ENCODE measurements at places on chromosomes 11 and 22.

GRCh38 chr11:118339281-118339961 is 3.1 kb downstream of the CD3D start:
- no peak for DNase-seq

DNA sequence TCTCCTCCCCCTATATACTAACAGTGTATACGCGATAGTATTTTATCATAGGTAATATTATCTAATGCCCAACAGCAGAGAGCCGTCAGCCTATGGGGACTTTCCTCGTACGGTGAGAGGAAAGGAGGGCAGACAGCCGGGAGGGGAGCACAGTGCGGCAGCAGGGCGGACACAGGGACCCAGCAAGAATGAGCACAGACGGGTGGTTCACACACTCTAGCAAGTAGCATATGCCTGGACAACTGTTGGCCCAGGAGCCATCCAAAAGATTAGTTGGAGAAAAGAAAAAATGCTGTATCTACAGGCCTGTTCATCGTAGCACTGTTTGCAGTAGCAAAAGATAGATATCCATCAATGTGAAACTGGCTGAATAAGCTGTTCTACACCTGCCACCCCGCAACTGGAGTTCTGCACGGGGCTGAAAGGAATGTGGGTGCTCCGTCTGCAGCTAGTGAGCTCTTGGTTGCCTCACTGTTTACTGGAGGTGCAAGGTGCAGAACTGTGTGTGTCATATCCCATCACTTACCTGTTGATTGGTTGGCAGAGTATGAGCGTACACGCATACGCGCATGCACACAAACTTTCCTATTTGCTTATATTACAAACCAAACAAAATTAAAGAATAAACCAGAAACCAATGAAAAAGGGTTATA is 324.3 kb downstream of the TBC1D22A start:
- no peak for DNase-seq

DNA sequence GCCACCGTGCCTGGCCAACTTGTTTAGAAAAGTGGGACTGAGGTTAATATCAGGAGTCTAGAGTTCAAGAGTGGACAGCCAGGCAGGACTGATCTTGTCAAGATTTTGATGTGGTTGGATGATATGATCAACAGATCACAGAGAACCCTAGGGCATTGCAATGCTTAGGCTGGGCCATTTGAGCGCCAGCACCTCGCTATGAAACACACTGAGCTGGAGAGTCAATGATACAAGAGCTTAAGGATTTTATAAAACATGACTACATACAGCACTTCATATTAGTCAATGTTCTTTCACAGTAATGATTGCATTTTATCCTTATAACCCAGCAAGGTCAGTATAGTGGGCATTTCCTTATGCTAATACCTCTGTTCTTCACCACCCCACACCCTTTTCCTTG is 15.4 kb upstream of the PEX26 start:
- DNase-seq, result no peak

- no peak for DNase-seq
These were observed 27.8 kb downstream of the CEP295 start for GRCh38 chr11:93689240-93689639.

- no peak for DNase-seq
These were observed 689 bp upstream of the SART1 start for GRCh38 chr11:65960824-65961266.

GRCh38 chr11:57399972-57400578 is 9.6 kb upstream of the PRG2 start:
- no peak for DNase-seq

GRCh38 chr11:5891216-5891800 is 1.7 kb upstream of the OR52E5 start:
- no peak for DNase-seq

DNA sequence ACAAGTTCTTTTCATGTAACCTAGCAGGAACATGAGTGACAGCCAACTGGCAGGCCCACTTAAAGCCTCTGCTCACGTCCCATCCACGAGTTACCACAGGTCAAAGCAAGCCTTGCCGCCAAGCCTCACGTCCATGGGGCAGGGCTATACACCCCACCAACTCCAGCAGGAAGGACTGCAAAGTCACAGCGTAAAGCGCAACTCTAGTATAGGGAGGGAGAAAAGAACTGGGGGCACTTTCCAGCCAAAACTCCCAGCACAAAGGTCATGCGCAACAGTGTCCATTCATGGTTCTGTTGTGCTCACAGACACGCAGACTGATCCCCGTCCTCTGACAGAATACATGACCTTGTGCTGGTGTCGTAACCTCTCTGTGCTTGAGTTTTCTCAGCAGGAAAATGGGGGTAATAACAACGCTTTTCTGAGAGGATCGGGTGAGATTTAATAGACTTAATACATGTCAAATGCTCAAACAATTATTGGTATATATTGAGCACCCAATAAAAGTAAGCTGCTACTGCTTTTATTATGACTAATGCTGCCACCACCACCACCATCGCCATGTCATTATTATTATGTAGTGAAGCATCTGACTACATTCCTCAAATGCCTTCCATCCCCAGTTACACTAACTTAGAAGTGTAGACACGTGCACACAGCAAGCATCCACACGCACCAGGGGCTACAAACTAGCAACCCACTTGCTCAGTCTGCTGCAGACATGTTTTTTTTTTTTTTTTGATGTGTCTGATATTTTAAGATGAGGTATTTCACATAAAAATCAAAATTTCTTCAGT is 104.4 kb upstream of the PARVA start:
- DNase-seq, result no peak

DNA sequence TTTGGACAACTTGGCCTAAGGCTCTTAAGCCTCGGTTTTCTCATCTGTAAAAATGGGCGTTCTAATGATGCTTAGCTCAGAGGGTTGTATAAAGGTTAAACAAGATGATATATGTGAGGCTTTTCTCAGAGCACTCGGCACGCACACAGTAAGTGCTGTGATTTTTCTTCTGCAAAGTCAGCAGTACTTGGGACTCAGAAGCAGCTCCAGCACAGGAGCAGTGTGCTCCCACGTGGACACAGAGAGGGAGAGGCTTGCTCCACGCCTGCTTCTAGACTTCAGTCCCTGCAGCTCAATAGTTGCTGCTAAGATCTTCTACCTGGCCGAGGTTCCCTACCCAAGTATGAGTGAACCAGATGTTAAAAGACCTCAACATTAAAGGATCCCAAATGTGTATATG is 39.9 kb upstream of the PHF21A start:
- DNase-seq, result no peak

Measured in globus pallidus (tissue), 1 donor.